ENCODE measurements at places on chromosomes 11 and 22.

GRCh38 chr11:1308743-1309497, 512 bp downstream of the TOLLIP start:
- DNase-seq, result peak; percentile 13

DNA sequence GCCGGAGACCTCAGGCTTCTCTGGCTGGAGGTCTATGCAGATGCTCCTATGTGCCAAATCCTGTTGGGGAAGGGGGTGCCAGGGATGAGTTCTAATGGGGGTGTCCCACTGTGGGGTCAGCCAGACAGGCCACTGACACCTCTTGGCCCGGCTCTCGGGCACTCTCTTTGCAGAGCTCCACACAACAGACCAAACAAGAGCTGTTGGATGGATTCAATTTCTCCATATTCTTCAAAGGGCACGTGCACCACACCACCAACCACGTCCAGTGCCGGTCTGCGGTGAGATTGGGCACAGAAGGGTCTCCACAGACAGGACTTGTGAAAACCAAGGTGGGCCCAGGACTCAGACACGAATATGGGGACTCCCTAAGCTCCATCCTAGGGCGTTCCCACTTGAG, 2.2 kb upstream of the RGL4 start:
- no peak for DNase-seq

DNA sequence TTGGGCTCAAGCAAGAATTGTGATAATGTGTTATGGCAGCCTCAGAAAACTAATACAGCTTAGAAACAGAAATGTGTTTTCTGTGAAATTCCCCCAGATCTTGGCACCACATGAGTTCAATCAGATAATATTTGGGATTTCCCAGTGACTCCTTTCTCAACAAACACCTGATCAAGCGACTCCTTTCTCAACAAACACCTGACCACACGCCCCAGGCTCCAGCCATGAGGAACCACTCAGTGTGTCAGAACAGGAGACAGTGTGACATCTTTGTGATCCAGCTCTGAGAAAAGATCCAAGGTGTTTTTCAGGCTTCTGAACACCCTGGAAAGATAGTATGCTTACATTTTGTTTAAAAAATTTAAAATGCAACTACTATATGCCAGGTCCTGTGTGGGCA, 1.9 kb upstream of the UVRAG start:
- no peak for DNase-seq

- DNase-seq, result peak; percentile 97
These were observed 11.0 kb downstream of the MPZL3 start for GRCh38 chr11:118240999-118241763.

DNA sequence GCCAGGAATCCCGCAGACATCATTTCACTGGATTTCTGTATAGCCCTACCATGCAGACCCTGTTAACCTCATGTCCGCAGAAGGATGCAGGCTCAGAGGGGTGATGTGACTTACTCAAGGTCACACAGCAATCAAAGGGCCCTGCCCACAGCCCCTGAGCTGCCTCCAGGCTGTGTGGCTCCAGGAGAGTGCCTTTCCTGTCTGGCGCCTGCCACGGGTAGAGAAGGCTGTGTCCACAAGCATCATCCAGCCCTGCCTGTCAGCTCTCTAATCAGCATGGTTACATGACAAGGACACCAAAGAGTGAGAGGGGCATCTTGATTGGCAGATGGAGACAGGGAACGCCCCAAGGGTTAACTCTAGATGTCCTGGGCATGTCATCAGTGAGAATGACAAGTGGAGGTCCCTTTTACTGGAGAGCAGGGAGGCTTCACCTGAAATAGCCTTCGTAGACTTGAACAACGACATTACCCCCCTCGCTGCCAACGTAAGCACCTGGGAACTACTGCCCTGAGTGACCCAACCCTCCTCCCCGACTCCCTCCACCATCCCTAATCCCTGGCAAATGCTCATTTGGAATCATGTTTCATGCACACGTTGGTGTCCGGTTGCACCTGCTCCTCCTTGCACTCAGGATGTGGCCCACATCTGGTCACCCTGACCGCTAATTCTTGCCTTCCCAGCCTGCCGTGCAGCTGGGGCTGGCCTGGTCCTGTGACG, 6.9 kb downstream of the FGF19 start:
- DNase-seq, result no peak

DNA sequence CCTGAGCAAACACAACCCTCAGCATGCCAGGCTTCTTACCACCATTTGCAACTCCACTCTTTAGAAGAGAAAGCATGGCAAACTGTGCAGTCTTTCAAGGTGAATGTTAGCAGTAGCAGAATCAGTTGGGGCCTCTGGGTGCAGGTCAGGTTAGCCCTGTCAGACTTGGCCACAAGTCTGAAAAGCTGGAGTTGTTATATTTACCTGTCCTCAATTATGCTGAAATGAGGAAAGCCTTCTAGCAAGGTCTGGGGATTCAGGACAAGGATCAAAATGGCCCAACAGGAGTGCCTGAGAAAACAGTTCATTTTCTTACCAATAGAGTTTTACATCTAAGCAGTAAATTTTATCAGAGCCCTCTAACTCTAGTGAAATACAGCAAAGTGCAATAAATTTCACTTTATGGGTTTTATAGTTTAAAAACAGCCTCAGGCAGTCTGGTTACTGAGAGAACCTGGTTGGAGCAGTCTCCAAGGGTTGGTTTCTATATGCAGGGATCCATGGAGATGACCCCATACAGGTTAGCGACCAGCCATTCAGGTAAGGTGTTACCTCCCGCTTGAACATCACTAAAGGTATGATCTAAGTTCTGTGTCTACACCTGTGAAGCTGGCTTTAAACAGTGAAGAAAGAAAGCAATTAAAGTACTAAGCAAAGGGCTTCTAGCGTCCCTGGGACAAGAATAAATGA, 212.5 kb upstream of the MPPED2 start:
- DNase-seq, result no peak

DNA sequence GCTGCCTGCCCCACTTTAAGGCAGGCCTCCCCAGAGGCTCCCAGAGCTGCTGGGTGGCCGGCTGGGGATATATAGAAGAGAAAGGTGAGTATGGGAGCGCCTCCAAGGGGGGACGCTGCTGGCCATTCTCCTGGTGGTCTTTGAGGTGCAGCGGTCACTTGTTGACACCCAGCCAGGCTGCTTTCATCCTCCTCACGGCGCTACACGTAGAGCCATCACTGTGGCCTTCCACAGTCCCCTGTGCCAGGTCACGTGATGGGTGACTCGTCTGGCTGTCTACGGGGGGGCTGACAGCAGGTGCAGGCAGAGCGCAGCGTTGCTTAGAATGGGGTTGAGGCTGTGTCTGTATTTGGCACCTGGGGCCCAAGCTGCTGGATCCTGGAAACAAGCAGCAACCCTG, 1.9 kb downstream of the ACR start:
- no peak for DNase-seq

DNA sequence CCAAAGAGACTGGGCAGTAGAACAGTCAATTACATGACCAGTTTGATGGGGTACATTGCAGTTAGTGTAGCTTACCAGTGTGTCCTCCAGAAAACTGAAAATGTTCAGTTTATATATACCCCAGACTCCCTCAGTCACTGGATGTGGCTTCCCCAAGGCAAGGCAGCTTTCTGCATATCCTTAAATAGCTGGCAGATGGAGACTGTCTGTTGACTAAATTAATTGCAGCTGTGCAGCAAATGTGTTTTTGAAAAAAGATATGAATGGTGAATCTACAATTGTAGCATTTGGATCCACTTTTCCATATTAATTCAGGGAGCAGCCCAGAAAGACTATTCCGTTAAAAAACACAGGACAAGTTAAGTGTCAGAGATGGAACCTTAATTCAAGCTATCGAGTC, 565.1 kb upstream of the CCDC179 start:
- no peak for DNase-seq

GRCh38 chr11:122038543-122038942, 77.5 kb downstream of the BLID start:
- no peak for DNase-seq

GRCh38 chr11:37712251-37712650, 1114.2 kb upstream of the RAG2 start:
- DNase-seq, result peak; percentile 32

DNA sequence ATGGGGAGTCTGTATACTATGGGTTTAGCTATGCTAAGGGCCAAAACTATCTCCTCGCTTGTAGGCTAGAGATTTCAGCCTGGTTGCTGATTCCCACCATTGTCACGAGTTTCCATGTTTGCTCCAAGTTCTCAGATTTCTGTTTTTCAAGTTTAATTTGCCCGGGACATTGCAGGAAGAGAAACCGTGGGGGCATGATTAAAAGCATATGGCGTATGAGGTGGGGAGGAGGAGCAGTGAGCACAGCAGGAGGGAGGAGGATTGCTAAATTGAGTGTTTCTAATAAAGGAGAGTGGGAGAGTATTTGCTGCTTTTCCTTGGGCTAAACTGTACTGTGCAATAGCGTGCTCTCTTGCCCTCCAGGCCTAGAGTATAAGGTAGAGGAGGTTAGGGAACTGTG, 558.4 kb downstream of the METTL15 start:
- no peak for DNase-seq

DNA sequence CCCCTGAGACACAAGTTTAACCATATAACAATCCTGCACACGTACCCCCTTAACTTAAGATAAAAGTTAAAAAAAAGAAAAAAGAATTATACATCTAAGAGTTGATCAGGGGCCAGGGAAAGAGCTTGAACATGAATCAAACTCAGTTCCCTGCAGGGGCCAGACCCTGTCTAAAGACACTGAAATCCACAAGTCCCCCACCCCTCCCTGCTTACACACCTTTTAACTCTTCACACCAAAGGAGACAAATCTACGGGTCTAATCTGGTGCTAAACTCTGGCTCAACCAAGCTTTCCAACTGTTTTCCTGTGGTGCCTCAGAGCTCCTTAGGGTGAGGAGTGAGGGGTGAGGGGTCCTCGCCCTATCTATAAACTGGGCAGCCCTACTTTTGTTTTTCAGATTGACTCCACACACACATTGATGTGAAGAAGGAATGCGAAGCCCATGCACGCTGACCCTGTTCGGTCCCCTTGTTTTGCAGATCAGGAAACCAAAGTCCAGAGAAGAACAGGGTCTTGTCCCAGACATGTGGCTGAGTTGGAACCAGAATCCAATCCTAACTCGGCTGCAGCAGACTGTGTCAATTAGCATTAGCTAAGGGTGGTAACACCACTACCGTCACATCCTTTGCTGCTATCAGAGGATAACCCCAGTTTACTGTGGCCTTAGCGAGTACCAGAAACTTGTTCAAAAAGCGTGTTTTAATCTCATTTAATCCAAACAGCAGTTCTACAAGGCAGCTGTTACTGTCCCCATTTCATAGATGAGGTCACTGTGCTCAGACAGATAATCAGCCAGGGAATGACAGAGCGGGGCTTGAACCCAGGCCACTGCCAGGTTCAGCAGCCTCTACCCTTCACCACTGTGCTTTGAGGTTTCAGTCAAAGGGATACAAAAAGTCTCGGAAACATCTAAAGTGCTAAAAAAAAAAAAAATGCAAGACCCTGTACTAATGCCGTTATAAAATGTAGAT, 145.2 kb upstream of the SYT13 start:
- no peak for DNase-seq

DNA sequence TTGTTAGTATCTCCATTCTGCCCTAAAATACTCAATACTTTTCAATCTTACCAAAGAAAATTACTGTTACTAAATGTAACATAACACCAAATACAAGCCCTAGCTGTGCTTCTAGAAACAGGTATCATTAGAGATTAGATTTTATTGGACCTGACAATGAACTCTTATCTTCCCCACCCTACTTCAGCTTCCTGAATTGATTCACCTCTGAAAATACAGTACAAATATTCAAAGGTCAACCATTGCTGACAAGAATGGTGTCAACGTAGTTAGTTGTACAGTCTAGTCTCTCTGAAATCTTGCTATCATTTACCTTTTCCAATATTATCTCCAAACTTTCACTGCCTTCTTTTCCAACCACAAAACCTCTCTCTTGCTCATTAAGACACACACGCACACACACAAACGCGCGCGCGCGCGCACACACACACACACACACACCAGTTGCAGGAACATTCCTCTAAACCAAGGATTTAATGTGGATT, 22.4 kb downstream of the LRRC4C start:
- DNase-seq, result no peak

GRCh38 chr11:100715165-100715761, 28.2 kb downstream of the ARHGAP42 start:
- no peak for DNase-seq

All from hematopoietic multipotent progenitor cell treated with erythropoietin and hydrocortisone succinate and interleukin-3 and kit ligand, for 4 days (in vitro differentiated cells).